ENCODE measurements at places on chromosomes 3 and 15.
A peak's percentile ranks its signal among the peaks of the same experiment; 100 is the strongest.

- DNase-seq = no peak
Measured at GRCh38 chr3:32454731-32455608, 47.7 kb downstream of the CMTM6 start.

- no peak for DNase-seq
Measured at GRCh38 chr3:147410116-147410525, 956 bp downstream of the ZIC1 start.

GRCh38 chr3:136414476-136414875 lies 164.3 kb downstream of the PCCB start:
- no peak for DNase-seq

GRCh38 chr3:126057501-126057819 lies 26.5 kb downstream of the SLC41A3 start:
- DNase-seq = no peak

- DNase-seq = peak; percentile 36
Measured at GRCh38 chr15:101006931-101007691, 88.0 kb downstream of the LRRK1 start.

DNA sequence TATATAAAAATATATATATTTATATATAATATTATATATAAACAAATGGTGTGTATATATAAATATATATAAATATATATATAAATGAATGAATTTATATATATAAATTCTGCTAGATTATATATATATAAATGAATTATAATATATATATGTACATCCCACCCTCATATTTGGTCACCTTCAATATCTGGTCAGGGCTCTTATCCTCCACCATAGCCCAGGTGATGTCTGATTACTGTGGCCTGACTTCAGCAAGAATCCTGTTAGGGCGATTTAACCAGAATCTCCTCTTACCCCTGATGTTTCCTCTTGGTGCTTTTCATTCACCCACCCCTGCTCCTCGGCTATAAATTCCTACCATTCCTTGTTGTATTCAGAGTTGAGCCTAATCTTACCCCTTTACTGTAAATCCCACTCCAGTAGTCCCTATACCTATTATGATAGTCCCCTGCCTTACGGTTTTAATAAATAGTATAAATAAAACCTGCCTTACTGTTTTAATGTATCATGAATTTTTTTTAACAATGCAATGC lies 439.6 kb downstream of the PLOD2 start:
- no peak for DNase-seq

- no peak for DNase-seq
Measured at GRCh38 chr15:77644543-77645247, 12.0 kb upstream of the LINGO1 start.

- no peak for DNase-seq
Measured at GRCh38 chr15:62847900-62848489, 194.6 kb upstream of the TPM1 start.

DNA sequence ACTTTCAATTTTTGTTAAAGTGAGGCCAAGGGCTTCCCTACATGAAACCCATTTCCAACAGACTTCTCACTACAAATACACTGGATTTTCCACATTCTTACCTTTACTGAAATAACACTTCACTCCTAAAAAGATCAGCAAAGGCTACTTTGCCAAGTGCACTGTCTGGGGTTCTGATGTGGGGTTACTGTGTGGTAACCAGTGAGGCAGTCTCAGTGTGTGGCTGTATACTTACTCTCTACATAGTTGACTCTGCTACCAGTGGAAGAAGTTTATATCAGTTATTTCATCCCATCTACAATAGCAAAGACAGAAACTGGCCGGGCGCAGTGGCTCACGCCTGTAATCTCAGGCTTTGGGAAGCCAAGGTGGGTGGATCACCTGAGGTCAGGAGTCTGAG lies 5.6 kb downstream of the WDR82 start:
- DNase-seq = no peak

- DNase-seq = no peak
Measured at GRCh38 chr3:142664819-142665218, 59.0 kb upstream of the TRPC1 start.

- DNase-seq = no peak
Measured at GRCh38 chr15:42231088-42231487, 23.0 kb upstream of the VPS39 start.

GRCh38 chr3:166837535-166837934 lies 542.6 kb downstream of the ZBBX start:
- DNase-seq = no peak

DNA sequence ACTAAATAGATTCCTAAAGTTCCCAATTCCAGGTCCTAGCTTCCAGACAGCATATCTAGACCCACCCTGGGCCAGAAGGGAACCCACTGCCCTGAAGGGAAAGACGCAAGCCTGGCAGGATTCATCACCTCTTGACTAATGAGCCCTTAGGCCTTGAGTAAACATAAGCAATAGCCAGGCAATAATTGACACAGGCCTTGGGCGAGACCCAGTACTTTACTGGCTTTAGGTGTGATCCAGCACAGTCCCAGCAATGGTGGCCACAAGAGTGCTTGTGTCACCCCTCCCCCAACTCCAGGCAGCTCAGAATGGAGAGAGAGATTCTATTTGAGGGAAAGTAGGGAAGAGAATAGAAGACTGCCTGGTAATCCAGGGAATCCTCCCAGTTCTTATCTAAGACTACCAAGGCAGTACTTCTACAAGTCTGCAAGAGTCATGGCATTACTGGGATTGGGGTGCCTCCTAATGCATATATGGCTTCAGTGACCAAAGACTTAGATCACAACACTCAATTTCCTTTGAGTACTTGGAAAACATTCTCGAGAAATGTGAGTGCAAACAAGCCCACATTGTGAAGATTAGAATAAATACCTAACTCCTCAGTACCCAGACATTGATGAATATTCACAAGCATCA lies 30.4 kb upstream of the WWTR1 start:
- no peak for DNase-seq

DNA sequence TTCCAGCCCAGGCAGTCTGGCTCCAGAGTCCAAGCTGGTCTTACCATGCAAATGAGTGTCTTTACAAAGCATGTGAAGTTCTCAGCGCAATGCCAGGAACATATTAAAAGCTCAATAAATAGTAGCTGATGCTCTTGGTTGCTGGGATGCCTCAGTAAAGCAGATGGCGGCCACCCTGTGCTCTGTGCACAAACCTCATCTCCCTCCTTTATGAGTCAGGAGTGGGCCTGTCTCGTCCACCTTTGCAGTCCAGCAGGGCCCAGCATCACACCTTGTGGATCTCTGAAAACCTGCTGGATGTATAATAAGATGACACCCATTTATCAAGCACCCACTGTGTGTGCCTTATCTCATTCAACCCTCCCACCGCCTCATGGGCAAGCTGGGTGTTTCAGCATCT lies 42.7 kb downstream of the FAM174B start:
- no peak for DNase-seq

GRCh38 chr3:127835993-127836882 lies 13.9 kb upstream of the MGLL start:
- DNase-seq = no peak

Data from activated CD8-positive, alpha-beta memory T cell treated with anti-CD3 and anti-CD28 coated beads for 4 hours (primary cell).